Occipital lobe (tissue), 3 donors: ENCODE measurements at places on chromosomes 1 and 21. TPM values are rescaled to one million over a fixed set of nuclear protein-coding genes. Genes with fewer than 3 reads are reported as not detected.

Gene UTS2
- total RNA-seq: not detected

Gene FMO4
- total RNA-seq: 1.9 TPM

Gene RGS4
- total RNA-seq: 1.9 TPM

Gene ADAM30
- total RNA-seq: not detected

DNA sequence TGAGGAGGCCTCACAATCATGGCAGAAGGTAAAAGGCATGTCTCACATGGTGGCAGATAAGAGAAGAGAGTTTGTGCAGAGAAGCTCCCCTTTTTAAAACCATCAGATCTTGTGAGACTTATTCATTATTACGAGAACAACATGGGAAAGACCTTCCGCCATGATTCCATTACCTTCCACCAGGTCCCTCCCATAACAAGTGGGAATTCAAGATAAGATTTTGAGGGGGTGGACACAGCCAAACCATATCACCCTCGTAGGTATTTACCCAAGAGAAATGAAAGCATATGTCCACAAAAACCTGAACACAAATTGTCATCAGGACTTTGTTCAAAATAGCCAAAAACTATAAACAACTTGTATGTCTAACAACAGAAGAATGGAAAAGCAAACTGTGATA lies 45.9 kb upstream of the TENT5C start:
- DNase-seq: no peak

DNA sequence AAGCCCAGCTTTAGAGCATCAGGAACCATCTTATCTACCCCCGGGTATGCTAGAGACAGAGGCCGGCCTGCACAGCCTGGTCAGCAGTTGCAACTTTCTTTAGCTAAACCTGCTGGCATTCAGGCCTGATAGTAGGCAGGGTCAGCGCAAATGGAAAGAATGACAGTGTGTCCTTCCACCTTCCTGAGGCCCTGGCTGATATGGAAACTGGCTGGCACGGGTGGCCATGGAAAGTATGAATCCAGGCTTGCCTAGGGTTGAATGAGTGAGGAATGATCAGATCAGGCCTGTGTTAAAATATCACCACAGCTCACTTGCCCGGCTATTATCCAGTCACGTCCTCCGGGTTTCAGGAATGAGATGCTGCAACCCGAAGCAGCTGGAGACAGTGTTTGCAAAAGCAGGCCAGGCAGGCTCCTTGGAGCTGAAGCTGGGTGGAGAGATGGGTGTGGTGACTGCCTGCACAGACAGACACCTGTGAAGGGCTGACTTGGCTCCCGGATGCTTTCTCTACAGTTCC lies 34.7 kb downstream of the RCAN1 start:
- DNase-seq: no peak

- no peak for DNase-seq
Measured at GRCh38 chr1:248793592-248793991, 32.1 kb downstream of the SH3BP5L start.

GRCh38 chr21:17636711-17637110 lies 24.0 kb upstream of the BTG3 start:
- no peak for DNase-seq

- DNase-seq: no peak
Measured at GRCh38 chr1:182549346-182549745, 39.7 kb downstream of the RNASEL start.

GRCh38 chr1:40310129-40310461 lies 7.0 kb downstream of the COL9A2 start:
- DNase-seq: no peak

GRCh38 chr1:221796700-221797099 lies 54.8 kb upstream of the DUSP10 start:
- no peak for DNase-seq

DNA sequence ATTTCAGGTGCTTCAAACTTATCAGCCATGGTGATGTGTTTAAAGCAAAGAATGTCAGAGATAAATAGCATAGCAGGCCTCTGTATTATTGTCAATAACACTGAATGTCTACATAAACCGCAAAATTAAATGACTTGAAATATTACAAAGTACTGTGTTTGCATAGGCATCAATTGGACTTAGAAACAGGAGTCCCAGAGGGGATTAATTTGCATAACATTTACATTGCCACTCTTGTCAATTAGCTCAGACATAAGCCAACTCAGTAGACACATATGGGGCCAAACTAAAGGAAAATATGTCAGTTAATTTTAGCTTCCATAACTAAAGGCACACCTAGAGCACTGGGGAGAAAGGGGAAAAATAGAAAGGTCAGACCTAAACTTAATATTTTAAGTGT lies 814.5 kb upstream of the NEGR1 start:
- DNase-seq: no peak

DNA sequence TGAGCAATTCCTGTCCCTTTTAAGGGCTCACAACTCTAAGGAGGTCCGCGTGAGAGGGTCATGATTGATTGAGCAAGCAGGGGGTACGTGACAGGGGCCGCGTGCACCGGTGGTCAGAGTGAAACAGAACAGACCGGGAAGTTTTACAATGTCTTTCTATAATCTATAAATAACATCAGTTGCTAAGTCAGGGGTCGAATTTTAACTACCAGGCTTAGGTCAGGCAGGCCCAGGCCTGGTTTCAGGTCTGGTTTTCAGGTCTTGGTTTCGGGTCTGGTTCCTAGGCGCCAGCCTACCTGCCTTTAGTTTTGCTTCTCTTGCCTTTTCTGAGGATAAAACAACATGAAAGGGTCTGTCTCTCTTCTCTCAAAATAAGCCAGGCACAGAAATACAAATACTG lies 476.0 kb upstream of the CAMK1G start:
- DNase-seq: no peak

- no peak for DNase-seq
Measured at GRCh38 chr1:183912265-183912886, 107.5 kb downstream of the RGL1 start.

- no peak for DNase-seq
Measured at GRCh38 chr1:212721388-212722247, 22.0 kb upstream of the BATF3 start.

DNA sequence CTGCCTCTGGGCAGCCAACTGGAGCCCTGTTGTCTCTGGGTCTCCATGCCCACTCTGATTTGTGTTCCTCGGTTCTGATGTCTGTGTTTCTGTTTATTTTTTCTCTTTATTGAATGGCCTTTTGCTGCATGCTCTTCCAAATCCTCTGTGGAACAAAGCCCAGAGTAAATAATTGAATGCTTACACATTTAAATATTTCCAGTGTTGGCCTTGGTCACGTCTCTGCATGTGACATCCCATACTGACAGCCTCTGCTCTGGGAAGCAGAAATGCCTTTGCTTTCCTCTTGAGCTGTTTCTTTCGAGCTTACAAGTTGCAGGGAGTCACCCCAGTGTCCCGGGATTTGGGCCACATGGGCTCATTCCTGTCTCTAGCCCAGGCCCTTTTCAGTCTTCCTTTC lies 267.9 kb downstream of the PTPRU start:
- DNase-seq: no peak
